ENCODE measurements at places on chromosomes 13 and 19.

DNA sequence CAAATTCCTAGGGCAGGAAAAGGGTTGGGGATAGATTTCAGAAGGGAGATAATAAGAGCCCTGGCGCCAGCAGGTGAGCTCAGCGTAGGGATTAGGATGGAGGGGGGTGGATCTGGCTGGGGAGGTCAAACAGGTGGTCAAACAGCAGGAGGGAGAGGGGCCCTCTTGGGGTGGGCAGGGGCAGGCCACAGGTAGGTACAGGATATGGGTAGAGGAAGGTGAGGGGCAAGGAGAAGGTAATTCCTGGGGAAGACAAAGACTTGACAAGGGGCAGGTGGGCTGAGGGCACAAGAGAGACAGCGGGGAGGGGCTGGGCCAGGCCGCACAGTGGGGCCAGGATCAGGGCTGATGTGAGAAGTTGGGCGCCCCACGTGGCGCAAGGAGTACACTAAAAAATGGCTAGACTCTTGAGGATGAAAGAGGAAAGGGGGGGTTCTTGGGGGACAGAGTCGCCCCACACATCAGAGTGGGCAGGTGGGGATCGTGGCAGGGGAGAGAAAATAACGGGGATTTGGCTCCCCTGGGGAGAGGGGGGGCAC is 713 bp downstream of the KRI1 start:
- DNase-seq = peak; percentile 38

DNA sequence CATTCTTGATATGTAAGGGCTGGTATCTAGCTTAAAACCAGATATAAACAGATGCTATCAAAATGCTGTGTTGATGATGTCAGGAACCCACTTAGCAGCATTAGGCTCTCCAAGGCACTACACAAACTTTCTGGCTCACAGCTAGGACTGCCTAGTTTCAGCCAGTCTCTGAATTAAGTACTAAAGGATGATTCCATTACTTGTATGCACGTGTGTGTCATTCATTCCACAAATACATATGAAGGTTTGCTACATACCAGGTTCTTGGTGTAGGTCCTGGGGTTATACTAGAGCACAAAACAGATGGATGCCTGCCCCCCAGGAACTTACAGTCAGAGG is 151.5 kb downstream of the RGCC start:
- no peak for DNase-seq

- DNase-seq = no peak
These were observed 99.2 kb upstream of the KLF5 start for GRCh38 chr13:72959643-72960042.

DNA sequence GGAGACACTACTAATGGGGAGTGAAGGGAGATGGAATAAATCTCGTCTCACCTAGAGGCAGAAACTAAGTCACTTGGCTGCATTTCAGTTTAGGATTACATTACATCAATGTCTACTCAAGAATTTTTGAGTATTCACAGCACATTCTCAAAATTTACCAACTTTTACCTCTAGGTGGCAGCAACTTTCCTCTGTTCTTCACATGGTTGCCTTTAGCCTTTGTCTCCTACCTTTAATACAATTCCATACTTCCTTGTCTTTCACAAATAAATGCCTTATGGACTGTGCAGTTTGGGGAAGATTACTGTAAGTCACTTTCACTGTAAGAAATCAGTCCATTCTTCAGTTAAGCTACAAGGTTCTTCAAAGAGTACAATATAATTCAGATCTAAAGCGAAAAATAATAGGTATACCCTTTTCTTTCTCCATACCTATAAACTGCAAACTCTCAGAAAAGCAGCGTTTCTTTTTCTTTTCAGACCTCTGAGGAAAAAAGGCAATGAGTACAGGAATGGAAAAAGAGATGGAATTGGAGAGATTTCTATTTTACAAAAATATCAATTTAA is 379.4 kb downstream of the KLF12 start:
- DNase-seq = no peak

DNA sequence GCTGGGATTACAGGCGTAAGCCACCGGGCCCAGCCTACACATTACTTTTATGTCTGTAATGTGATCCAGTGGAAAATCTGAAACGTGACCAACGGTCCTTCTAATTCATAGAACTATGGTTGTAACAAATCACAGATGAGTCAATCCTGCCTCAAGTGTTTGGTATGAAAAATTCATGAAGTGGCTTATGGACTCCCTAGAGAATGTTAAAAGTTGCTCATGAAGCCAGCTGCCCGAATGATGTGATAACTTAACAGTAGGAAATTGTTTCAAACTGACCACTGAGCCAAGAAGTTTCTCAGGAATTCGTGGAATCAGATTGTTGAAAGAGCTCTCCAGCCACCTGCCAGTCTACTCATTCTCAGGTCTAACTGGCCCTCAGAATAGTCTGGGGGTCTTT is 59.4 kb upstream of the FARP1 start:
- no peak for DNase-seq

GRCh38 chr19:47069795-47070194 is 21.4 kb upstream of the TMEM160 start:
- DNase-seq = no peak

DNA sequence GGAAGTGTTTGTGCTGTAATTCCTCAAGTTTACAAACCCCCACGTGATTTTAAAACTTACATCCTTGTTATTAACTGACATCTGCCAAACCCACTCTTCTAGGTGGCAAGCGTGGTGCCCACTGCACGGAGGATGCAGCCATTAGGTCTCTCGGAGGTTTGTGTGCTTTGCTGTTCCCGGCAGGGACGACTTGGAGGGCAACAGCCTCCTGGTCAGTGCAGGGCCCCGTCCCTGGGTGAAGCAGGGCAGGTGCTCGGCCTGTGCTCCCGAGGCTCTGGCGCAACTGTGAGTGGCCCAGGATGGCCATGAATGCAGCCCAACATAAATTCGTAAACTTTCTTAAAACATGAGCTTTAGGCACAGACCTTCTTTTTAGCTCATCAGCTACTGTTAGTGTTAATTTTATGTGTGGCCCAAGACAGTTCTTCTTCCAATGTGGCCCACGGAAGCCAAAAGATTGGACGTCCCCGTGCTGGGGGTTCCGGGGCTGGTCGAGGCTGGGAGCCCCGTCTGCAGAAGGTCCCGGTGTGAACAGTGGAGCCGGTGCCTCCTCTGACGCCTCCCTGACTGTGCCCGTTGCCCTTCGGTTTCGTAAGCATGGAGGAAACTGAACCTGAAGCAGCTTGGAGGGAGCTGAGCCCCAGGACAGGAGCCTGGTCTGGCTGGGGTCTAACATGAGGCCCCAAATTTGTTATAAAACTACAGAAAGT is 11.9 kb downstream of the GAS6 start:
- no peak for DNase-seq

GRCh38 chr19:16482745-16483144 is 11.0 kb upstream of the EPS15L1 start:
- no peak for DNase-seq

- no peak for DNase-seq
These were observed 78.0 kb downstream of the RAB20 start for GRCh38 chr13:110483386-110483968.

DNA sequence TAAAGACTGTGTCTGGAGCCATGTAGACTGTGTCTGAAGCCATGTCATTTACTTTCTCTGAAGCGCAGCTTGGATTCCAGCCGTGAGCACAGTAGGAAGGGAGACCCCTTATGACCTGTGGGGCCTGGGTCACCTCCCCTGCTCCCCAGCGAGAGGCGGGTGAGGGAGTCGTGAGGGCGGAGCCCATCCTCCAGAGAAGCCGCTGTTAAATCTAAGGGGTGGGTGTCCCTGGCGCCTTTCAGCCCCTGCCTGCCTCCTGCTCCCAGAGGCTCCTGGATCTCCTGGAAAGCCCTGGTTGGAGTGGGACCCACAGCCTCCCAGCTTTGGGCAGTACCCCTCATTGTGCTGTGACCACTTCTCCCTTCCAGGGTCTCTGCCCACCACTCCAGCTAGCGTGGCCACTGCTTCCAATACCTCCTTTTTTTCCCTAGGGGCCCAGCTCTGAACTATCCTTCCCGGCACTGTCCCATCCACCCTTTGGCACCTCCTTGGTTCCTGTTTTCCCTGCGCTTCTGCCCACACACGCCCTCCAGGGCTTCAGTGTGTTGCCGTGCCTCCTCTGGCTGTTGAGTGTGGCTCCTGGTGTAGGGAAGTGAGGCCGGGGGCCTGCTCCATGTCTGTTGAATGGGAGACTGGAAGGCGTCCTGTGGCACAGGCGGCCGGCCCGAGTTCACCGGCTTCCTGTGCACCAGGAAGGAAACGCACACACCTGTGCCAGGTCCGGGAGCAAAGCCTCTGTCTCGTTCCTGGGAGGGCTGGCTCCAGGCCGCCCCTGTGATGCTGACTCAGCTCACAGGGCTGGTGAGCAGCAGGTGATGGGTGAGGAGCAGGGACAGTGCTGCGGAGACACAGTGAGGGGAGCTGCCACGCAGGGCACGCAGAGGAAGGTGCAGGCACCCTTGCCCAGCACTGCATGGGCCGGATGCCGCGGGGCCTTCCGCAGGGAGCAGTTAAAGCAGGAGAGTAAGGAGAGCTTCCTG is 29.4 kb downstream of the ATP4B start:
- no peak for DNase-seq

GRCh38 chr19:3603121-3603811 is 3.4 kb downstream of the TBXA2R start:
- DNase-seq = no peak

DNA sequence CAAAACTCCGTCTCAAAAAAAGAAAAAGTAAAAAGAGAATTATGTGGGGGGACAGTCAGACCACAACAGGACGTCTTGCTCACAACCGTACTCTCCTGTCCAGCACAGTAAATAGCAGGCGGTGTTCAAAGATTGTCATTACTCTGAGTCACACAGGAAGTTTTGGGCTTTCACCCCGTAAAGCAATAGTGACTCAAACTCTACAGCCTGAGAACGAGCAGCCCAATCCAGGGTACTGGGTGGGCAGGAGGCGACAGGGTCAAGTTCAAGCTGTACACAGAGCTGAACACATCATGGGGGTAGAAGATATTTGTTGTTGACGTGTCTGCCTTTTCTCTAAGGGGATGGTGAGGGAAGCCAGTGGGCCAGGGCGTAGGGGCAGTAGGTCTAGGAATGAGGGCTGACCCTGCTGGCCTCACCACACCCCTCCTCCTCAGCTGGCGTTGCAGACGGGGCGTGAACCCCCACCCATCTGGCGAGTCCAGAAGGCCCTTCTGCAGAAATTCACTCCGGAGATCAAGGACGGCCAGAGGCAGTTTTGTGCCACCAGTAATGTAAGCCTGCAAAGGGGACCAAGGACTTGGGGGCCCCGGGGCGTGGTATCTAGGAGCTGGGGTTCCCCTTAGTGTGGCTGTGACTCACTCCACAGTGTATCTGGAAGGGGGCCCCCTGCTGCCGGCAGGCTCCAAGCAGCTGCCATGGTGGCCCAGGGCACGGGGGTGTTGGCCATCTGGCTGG is 23.3 kb downstream of the PRR12 start:
- no peak for DNase-seq

DNA sequence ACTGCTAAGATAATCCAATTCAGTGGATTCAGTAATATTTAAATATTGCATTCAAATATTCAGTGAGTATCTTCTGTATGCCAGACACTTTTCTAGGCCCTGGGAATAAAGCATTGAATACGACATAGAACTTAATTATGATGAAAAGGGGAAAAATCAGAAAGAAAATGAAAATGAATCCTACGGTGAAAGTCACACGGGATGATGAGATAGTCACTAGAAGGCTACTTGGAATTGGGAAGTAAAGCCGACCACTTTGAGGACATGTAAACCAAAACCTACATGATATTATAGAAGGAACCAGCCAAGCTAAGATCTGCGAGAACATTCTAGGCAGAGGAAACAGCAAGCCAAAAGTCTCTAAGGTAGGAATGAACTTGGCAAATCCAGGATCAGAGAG is 10.1 kb downstream of the DPY19L3 start:
- no peak for DNase-seq

DNA sequence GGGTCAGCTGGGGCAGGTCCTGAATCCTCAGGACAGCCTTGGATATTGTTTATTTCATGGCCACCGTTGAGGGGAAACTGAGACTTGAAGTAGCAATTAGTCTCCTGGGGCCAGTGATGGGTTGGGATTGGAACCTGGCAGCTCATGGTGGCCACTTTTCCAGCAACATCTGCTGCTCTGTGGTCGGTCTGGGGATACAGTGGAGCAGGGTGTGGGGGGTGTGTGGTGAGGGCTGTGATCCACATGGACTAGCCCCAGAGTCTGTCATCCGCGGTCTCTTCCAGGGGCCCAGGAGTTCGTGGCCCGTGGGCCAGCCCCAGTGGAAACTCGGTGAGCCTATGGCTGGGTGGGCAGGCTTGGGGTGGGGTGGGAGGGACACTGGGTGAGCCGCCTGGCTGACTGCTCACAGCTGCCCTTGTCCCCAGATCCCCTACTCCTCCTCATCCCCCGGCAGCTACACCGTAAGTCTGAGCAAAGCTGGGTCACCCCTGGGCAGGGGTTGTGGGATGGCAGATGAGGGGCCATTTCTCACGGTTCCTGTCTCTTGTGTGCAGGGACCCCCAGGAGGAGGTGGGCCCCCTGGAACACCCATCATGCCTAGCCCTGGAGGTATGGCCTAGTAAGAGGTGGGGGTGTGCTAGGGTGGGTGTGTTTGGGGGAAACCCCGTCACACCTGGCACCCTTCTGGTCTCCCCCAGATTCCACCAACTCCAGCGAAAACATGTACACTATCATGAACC is 5.5 kb downstream of the ISYNA1 start:
- no peak for DNase-seq

GRCh38 chr19:16897856-16898161 is 9.0 kb downstream of the F2RL3 start:
- DNase-seq = no peak

- DNase-seq = no peak
These were observed 270.3 kb downstream of the MZT1 start for GRCh38 chr13:72457151-72457550.

- no peak for DNase-seq
These were observed 6.0 kb upstream of the TNFAIP8L1 start for GRCh38 chr19:4633140-4633967.

Data from T-helper 2 cell (primary cell).